Testis (tissue), 5 donors: ENCODE measurements at places on chromosomes 2 and 18. TPM values are rescaled to one million over a fixed set of nuclear protein-coding genes. Genes with fewer than 3 reads are reported as not detected.

GRCh38 chr2:2269989-2270562 is 61.0 kb downstream of the MYT1L start:
- H3K4me3 ChIP-seq = no peak overlapping the region
- H3K27me3 ChIP-seq = no peaks in the 10 kb centered on the region
- H3K36me3 ChIP-seq = no peaks in the 10 kb centered on the region

- no peaks in the 10 kb centered on the region for H3K36me3 ChIP-seq
- H3K27ac ChIP-seq = no peak overlapping the region
- H3K27me3 ChIP-seq = no peaks in the 10 kb centered on the region
These were observed 82.3 kb downstream of the CCDC138 start for GRCh38 chr2:108868911-108869310.

- no peak overlapping the region for H3K4me3 ChIP-seq
- H3K27ac ChIP-seq = no peak overlapping the region
- H3K36me3 ChIP-seq = no peaks in the 10 kb centered on the region
These were observed 55.2 kb downstream of the UNC50 start for GRCh38 chr2:98663511-98664090.

DNA sequence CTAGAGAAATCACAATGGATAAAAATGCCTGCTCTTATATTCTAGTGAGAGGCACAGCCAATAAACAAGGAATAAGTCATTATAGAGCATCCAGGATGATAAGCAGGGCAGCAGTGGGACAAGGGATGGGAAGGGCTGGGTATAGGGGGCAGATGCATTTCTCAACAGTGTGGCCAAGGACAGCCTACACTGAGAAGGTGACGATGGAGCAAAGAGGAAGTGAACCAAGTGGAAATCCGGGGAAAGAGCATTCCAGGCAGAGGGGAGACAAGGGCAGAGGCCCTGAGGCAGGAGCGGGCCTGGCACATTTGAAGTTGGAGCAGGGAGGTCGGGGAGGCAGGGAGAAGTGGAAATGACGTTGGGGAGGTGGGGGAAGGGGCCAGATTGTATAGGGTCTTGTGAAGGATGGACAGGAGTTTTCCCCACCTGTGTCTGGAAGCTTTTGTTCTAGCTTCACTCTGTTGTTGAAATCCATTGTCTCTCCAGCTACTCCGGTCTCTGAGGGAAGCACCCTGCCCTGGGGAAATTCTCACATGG is 17.6 kb downstream of the TMEM177 start:
- H3K27me3 ChIP-seq = no peaks in the 10 kb centered on the region
- H3K4me3 ChIP-seq = no peak overlapping the region
- H3K27ac ChIP-seq = no peak overlapping the region
- peaks cover 48% of the 10 kb centered on the region for H3K4me1 ChIP-seq
- DNase-seq = no peak

DNA sequence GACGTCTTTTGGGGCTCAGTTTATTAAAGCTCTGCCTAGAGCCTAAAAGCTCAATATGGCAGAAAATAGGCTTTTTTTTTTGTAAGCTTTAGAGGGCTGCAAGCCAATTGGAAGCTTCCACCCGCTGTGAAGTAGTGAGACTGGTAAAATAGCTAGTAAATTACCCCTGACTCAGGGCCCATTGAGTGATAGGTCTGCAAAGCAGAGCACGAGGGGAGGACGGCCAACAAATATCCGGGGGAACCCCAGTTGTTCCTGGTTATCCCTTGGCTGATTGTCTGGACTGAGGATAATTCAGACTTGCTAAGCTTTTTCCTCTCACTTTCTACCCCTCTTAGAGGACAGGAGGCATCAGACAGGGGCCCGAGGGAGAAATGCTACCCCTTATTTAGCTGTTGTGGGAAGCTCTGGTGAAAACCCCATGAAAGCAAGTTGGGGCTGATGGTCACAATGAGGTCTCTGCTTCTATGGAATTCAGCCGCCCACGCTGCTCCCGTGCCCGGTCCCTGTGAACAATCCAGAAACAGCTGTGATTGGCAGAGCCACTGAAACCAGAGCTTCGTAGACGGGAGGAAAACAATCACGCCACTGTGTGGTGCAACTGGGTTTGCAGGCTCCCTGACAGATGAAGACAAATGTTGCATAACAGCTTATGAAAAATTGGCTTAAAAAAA is 141.9 kb upstream of the LGALSL start:
- peak overlapping the region; percentile 69 for H3K27ac ChIP-seq
- peaks cover 19% of the 10 kb centered on the region for H3K4me1 ChIP-seq
- peak overlapping the region; percentile 7 for H3K4me3 ChIP-seq

DNA sequence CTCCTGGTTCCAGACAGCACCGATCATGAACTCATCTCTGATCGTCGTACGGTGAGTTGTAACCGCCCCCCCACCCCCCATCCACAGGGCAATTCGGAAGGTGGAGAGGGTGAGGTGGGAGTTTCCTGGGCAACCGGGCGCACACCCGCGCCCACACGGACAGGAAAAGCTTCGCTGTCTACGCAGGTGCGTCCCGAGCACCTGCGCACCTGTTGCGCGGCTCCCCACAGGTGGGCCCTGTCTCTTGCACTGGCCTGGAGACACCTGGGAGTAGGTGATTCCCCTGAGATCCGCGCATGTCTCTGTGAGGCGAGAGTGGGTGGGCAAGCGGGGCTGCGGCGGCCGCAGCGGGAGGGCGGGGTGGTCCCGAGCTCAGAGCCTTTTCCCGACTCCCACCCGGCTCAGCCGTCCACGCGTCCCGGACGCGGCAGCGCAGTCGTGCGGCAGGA is 459 bp upstream of the ATP6V1C2 start:
- H3K36me3 ChIP-seq = no peaks in the 10 kb centered on the region
- H3K4me3 ChIP-seq = peak overlapping the region; percentile 37
- H3K27me3 ChIP-seq = no peaks in the 10 kb centered on the region
- DNase-seq = no peak

- H3K4me1 ChIP-seq = no peaks in the 10 kb centered on the region
- no peaks in the 10 kb centered on the region for H3K27me3 ChIP-seq
- H3K4me3 ChIP-seq = no peak overlapping the region
- H3K27ac ChIP-seq = no peak overlapping the region
- H3K36me3 ChIP-seq = no peaks in the 10 kb centered on the region
These were observed 124.2 kb downstream of the CBLN2 start for GRCh38 chr18:72419914-72420313.

DNA sequence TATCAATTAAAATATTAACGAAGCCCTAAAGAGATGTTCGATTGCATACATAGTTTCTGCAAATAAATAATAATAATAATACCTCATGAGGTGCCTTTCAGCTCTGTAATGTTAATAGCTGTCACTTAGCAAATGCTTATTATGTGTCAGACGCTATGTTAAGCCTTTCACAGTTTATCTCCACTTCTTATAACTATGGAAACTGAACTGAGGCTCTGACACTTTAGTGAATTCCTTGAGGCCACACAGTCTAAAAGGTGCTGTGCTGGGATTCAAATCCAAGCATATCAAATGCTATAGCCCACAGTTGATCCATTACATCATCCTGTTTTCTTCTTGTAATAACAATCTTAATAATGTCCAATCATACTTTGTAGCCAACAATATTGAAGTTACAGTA is 1571.5 kb upstream of the NXPH2 start:
- no peak for DNase-seq
- no peaks in the 10 kb centered on the region for H3K4me1 ChIP-seq
- no peak overlapping the region for H3K27ac ChIP-seq
- H3K4me3 ChIP-seq = no peak overlapping the region
- no peaks in the 10 kb centered on the region for H3K27me3 ChIP-seq

- H3K4me3 ChIP-seq = no peak overlapping the region
- H3K36me3 ChIP-seq = no peaks in the 10 kb centered on the region
- no peak overlapping the region for H3K27ac ChIP-seq
- peaks cover 8% of the 10 kb centered on the region for H3K4me1 ChIP-seq
- DNase-seq = no peak
- H3K27me3 ChIP-seq = no peaks in the 10 kb centered on the region
These were observed 14.7 kb upstream of the PUM2 start for GRCh38 chr2:20365249-20365817.

GRCh38 chr2:69073928-69074570 is 61.1 kb downstream of the ANTXR1 start:
- no peak overlapping the region for H3K27ac ChIP-seq
- H3K4me1 ChIP-seq = no peaks in the 10 kb centered on the region
- H3K4me3 ChIP-seq = no peak overlapping the region
- H3K27me3 ChIP-seq = no peaks in the 10 kb centered on the region

GRCh38 chr2:152715854-152716428 is 1.3 kb downstream of the PRPF40A start:
- H3K27me3 ChIP-seq = no peaks in the 10 kb centered on the region
- no peak overlapping the region for H3K27ac ChIP-seq
- H3K4me3 ChIP-seq = peak overlapping the region; percentile 96
- peaks cover 22% of the 10 kb centered on the region for H3K4me1 ChIP-seq

- H3K4me3 ChIP-seq = no peak overlapping the region
- no peaks in the 10 kb centered on the region for H3K27me3 ChIP-seq
- H3K4me1 ChIP-seq = no peaks in the 10 kb centered on the region
- H3K27ac ChIP-seq = no peak overlapping the region
- no peaks in the 10 kb centered on the region for H3K36me3 ChIP-seq
These were observed 29.5 kb downstream of the PAX8 start for GRCh38 chr2:113248997-113249770.

DNA sequence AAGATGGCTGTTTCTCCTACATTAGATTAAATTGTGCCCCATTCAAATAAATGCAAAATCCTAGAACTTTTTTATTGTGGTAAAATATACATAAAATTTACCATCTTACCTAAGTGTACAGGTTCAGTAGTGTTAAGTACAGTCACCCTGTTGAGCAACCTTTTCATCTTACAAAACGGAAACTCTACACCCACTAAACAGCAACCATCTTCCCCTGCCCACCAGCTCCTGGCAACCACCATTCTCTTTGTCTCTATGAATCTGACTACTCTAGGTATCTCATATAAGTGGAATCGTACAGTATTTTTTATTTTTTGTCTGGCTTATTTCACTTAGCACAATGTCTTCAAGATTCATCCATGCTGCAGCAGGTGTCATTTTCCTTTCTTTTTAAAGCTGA is 53.0 kb downstream of the ASXL2 start:
- no peak for DNase-seq
- no peaks in the 10 kb centered on the region for H3K27me3 ChIP-seq
- no peaks in the 10 kb centered on the region for H3K4me1 ChIP-seq
- no peaks in the 10 kb centered on the region for H3K36me3 ChIP-seq
- no peak overlapping the region for H3K4me3 ChIP-seq

GRCh38 chr18:23619388-23619881 is 33.1 kb upstream of the NPC1 start:
- H3K27me3 ChIP-seq = no peaks in the 10 kb centered on the region
- peak overlapping the region; percentile 43 for H3K4me3 ChIP-seq
- DNase-seq = peak; percentile 67

- no peaks in the 10 kb centered on the region for H3K27me3 ChIP-seq
- no peaks in the 10 kb centered on the region for H3K36me3 ChIP-seq
- no peaks in the 10 kb centered on the region for H3K4me1 ChIP-seq
- H3K27ac ChIP-seq = no peak overlapping the region
These were observed 52.4 kb downstream of the SLC66A2 start for GRCh38 chr18:79898952-79899608.

GRCh38 chr18:49678440-49678839 is 116.6 kb downstream of the LIPG start:
- no peaks in the 10 kb centered on the region for H3K4me1 ChIP-seq
- no peak for DNase-seq
- no peaks in the 10 kb centered on the region for H3K36me3 ChIP-seq
- no peak overlapping the region for H3K27ac ChIP-seq

DNA sequence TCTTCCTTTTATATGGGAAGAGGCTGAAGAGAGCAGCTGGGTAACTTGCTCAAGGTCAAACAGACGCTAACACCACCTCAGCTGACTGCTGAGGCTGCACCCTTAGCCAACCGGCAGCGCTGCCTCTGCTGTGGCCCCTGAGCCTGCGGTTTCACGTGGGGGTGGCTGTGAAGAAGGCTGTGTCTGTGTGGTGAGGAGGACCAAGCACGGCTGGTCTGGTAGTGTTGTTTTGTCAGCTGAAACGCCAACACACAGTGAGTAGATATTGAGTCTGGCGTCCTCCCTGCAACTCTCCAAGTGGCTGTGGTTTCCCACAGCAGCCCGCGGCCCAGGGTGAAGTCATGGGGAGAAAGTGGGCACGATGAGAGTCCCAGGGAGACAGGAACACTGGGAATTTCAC is 69.6 kb downstream of the THNSL2 start:
- H3K36me3 ChIP-seq = no peaks in the 10 kb centered on the region
- no peak overlapping the region for H3K4me3 ChIP-seq
- DNase-seq = peak; percentile 16
- H3K27me3 ChIP-seq = no peaks in the 10 kb centered on the region

- H3K27ac ChIP-seq = no peak overlapping the region
- no peak overlapping the region for H3K4me3 ChIP-seq
- DNase-seq = no peak
These were observed 59.9 kb downstream of the EML6 start for GRCh38 chr2:54783349-54783748.

DNA sequence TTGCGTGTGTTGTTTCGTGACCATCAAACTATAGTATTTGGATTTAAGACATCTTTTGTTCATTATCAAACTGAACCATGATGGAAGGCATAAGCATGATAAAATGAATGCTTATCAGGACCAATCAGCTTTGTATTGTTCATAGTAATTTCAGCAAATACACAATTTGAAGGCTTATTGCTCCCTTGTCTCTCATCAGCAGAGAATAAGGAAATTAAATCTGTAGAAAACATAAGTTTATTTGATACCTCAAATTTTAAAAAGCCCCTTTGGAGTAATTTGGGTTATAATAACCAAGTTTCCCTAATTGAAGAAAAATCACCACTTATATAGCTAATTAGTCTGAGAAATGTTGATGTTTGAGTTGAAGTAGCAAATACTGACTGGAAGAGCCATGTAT is 705.7 kb downstream of the NUP35 start:
- no peak overlapping the region for H3K4me3 ChIP-seq
- no peaks in the 10 kb centered on the region for H3K4me1 ChIP-seq
- no peak for DNase-seq
- no peaks in the 10 kb centered on the region for H3K27me3 ChIP-seq
- no peaks in the 10 kb centered on the region for H3K36me3 ChIP-seq
- no peak overlapping the region for H3K27ac ChIP-seq

DNA sequence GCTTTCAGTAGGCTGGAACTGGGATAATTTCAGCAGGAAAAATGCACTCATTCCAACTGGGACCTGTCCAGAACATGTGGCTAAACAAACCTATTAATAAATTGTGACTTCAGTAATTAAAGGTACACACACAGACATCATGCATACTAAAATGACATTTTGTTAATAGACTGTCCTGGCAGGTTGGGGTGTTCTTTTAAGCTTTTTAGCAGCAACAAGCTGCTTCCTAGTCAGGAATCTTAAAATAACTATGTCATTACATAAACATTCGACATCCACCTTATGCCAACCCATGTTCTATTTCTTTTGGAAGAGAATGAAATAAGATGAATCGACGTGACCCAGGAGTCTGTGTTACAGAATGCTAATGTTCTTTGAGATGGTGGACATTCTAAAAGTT is 435.7 kb downstream of the TXNL1 start:
- no peaks in the 10 kb centered on the region for H3K36me3 ChIP-seq
- H3K4me1 ChIP-seq = no peaks in the 10 kb centered on the region
- H3K4me3 ChIP-seq = no peak overlapping the region
- H3K27me3 ChIP-seq = no peaks in the 10 kb centered on the region

DNA sequence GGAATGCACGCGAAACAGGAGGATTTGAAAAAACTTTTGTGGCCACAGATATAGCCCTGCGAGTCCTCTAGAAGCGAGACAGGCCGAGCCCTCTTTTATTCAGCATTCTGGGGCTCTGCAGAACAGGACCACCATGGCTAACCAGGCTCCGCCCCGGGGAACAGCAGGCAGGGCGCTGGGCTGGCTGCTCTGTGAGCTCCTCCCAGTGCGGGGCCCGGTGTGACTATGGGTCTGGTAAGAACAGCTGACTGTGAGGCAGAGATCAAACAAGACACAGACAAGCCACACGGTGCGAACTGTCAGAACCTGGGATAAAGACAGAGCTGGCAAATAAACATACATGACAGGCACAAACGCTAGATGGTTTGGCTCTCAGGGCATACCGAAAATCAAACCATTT is 15.5 kb downstream of the PXDN start:
- no peak overlapping the region for H3K27ac ChIP-seq
- no peak overlapping the region for H3K4me3 ChIP-seq

Gene TRIM43B
- total RNA-seq = 1.1 TPM

Gene LINC00305
- total RNA-seq = not detected

Gene SLC11A1
- 32.3 TPM for total RNA-seq
